ENCODE measurements at places on chromosomes 4 and X.

GRCh38 chr4:112031712-112032328 is 113.4 kb upstream of the FAM241A start:
- DNase-seq, result peak; percentile 86

- peak; percentile 29 for DNase-seq
Observed at GRCh38 chr4:128653527-128654444, 155.7 kb upstream of the JADE1 start.

DNA sequence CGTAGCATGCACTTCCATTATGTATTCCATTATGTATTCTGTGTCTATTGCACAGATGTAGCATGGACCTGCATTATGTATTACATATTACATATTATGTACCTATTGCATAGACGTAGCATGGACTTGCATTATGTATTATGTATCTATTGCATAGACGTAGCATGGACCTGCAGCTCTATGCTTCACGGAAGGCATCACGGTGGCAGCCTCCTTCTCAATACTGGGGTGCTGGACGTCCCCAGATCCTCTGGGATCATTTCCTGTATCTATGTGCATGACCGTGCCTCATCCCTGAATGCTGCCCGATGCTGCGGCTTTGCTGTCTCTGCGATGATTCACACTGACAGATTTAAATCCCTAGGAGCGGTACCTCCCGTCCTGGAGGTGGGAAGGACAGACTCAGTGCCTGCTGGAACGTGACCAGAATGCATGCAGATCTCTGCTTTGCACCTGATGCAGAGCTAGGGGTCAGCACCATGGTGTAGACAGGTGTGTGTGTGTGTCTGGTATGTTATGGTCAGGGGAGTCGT is 317.5 kb downstream of the DHRSX start:
- no peak for DNase-seq

DNA sequence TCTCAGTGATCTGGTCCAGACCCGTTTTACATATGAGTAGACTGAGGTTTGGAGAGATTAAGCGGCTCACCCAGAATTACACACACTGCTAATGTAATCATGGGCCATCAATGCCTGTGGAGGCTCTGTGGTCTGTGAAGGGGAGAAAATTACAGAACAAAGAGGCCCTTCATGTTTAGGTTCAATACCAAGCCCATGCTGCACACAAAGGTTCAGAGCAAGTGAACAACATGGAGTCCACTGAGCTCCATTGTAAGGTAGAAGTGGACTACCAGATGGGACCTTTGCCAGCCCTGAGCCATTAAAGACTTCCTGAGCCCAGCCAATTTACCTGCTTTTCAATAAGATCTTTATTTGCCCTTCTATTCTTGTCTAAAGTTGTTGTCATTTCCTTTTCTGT is 109.8 kb downstream of the LUZP4 start:
- DNase-seq, result no peak

GRCh38 chr4:13918991-13919441 is 291.5 kb upstream of the BOD1L1 start:
- peak; percentile 97 for DNase-seq
